ENCODE measurements at places on chromosomes 12 and 14. TPM values are rescaled to one million over a fixed set of nuclear protein-coding genes. Genes with fewer than 3 reads are reported as not detected.

The TMEM30B gene
- 27.3 TPM for polyA plus RNA-seq

The PSEN1 gene
- 10.1 TPM for polyA plus RNA-seq

The SRSF9 gene
- 148 TPM for polyA plus RNA-seq

The OTUB2 gene
- 2.2 TPM for polyA plus RNA-seq

The NAP1L1 gene
- polyA plus RNA-seq: 145 TPM
